Chondrocyte (in vitro differentiated cells): ENCODE measurements at places on chromosomes 16 and 17. TPM values are rescaled to one million over a fixed set of nuclear protein-coding genes. Genes with fewer than 3 reads are reported as not detected.

PRM2 gene
- not detected in 3 replicates for total RNA-seq

PARD6A gene
- total RNA-seq = 2.5 to 3.5 TPM (median 3.3 TPM) in 3 replicates

TMEM132E gene
- total RNA-seq = 0.19 to 0.36 TPM (median 0.20 TPM) in 3 replicates

UTS2R gene
- not detected in 3 replicates for total RNA-seq

MYADML2 gene
- total RNA-seq = not detected in 3 replicates

USP7 gene
- total RNA-seq = 80.3 to 90.6 TPM (median 81.1 TPM) in 3 replicates

UNC45B gene
- not detected in 3 replicates for total RNA-seq

NEUROD2 gene
- not detected in 3 replicates for total RNA-seq

C1QTNF8 gene
- not detected in 3 replicates for total RNA-seq

KRTAP17-1 gene
- total RNA-seq = not detected in 3 replicates

SHCBP1 gene
- 6.4 to 10.3 TPM (median 6.9 TPM) in 3 replicates for total RNA-seq
